ENCODE measurements at places on chromosomes 2 and 18. TPM values are rescaled to one million over a fixed set of nuclear protein-coding genes. Genes with fewer than 3 reads are reported as not detected.

DES gene
- total RNA-seq: not detected

FARP2 gene
- 25.1 TPM for total RNA-seq

DAPL1 gene
- not detected for total RNA-seq

CEP192 gene
- 34.0 TPM for total RNA-seq

SCN9A gene
- not detected for total RNA-seq

TNS1 gene
- total RNA-seq: 0.97 TPM

SNRPD1 gene
- 164 TPM for total RNA-seq

IMMT gene
- 172 TPM for total RNA-seq

PJVK gene
- 3.0 TPM for total RNA-seq

GPR45 gene
- not detected for total RNA-seq

TMEM17 gene
- total RNA-seq: not detected

CKAP2L gene
- 46.1 TPM for total RNA-seq

ZAP70 gene
- total RNA-seq: 160 TPM

PSMA8 gene
- 1.7 TPM for total RNA-seq

EPHA4 gene
- 6.3 TPM for total RNA-seq

CERKL gene
- not detected for total RNA-seq

RRM2 gene
- total RNA-seq: 528 TPM

EIF5B gene
- total RNA-seq: 69.7 TPM

UGT1A8 gene
- total RNA-seq: not detected

CLEC4F gene
- not detected for total RNA-seq

LIMS3 gene
- total RNA-seq: 3.3 TPM

SERPINB10 gene
- total RNA-seq: not detected

RAB31 gene
- 0.71 TPM for total RNA-seq

UGT1A5 gene
- not detected for total RNA-seq

MAP3K19 gene
- not detected for total RNA-seq

VWC2L gene
- total RNA-seq: not detected

EML6 gene
- 0.46 TPM for total RNA-seq

RFTN2 gene
- not detected for total RNA-seq

GCG gene
- not detected for total RNA-seq

RPRM gene
- not detected for total RNA-seq

RAD51AP2 gene
- not detected for total RNA-seq

FAM110C gene
- total RNA-seq: 3.1 TPM

KHK gene
- 13.3 TPM for total RNA-seq

PLGLB2 gene
- 0.64 TPM for total RNA-seq

MTCL1 gene
- total RNA-seq: 0.40 TPM

NMS gene
- total RNA-seq: not detected

Measured in activated CD4-positive, alpha-beta memory T cell treated with anti-CD3 and anti-CD28 coated beads for 36 hours (primary cell).